Femur (tissue), 1 donor: ENCODE measurements at places on chromosomes 5 and 9.

DNA sequence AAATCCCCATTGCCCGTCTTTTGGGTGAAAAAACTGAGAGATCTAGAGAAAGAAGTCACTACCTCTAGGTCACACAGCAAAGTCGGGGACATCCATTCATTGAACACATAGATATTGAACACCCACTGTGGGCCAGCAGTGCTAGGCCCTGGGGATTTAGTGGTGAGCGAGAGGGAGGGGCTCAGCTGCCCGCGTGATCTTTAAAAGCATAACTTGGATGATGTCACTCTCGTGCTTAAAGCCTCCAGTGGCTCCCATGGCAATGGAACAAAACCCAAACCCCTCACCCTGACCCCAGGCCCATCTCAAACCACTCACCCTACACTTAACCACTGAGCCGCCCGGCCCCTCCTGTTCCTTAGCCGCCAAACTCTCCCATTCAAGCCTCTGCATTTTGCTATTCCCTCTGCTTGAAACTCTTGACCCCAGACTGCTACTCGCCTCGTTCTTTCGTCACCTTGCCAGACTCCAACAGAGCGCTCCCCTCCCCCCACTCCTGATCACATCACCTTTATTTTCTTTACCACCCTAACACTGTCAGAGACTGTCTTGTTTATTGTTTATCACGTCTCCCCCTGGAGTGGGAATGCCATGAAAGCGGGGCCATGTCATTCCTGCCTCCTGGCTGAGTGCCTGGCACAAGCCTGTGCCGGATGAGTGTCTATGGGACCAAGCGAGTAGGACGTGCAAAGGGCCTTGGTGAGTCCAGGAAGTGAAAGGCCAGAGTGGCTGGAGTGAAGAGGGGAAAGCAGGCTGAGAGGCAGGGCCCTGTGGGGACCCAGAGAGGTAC is 710 bp upstream of the PIP5KL1 start:
- DNase-seq: no peak

DNA sequence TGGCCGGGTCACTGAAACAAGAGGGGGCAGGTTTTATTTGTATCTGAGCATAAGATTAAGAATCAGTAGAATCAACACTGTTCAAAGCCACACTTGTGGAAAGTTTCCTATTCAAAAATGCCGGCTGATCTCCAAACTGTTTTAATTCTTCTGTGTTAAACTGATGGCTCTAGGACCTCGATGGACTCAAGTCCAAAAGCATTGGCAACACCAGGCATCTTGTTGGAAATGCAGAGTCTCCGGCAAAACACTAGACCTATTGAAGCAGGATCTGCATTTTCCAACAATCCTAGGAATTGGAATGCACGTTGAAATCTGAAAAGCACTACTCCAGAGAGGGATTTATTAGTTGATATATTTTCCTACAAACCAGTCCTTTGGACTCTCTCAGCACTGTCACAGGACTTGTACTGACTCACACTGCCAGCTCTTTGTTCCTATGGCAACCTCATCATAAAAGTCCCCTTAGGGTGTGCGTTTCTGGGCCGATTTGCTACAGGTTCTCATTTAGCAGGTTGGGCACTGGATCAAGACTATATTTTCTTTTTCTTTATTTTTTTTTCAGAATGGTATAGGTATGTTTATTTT is 48.1 kb upstream of the PCA3 start:
- peak; percentile 34 for DNase-seq

GRCh38 chr9:37466037-37466709 is 923 bp upstream of the ZBTB5 start:
- peak; percentile 92 for DNase-seq

GRCh38 chr5:77117161-77117560 is 30.1 kb upstream of the ZBED3 start:
- no peak for DNase-seq

DNA sequence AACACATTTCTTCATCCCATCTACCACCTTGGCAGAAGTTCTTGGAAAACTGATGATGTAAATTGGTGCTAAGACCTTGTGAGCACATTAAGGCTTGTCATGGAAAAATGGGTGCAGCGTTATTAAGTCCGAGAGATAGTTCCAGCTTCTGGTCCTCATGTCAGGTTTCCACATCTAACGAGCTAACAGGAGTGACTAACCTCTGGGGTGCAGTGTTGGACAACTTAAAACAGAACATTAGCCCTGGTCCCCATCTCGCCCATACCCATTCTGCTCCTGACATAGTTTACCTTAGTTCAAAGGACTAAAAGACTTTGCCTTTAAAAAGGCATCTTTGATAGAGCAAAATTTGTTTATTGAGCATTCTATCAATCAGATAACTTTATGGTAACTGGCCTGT is 128.0 kb downstream of the SLC1A3 start:
- DNase-seq: peak; percentile 26

GRCh38 chr5:124451721-124452383 is 294.6 kb downstream of the ZNF608 start:
- DNase-seq: no peak

DNA sequence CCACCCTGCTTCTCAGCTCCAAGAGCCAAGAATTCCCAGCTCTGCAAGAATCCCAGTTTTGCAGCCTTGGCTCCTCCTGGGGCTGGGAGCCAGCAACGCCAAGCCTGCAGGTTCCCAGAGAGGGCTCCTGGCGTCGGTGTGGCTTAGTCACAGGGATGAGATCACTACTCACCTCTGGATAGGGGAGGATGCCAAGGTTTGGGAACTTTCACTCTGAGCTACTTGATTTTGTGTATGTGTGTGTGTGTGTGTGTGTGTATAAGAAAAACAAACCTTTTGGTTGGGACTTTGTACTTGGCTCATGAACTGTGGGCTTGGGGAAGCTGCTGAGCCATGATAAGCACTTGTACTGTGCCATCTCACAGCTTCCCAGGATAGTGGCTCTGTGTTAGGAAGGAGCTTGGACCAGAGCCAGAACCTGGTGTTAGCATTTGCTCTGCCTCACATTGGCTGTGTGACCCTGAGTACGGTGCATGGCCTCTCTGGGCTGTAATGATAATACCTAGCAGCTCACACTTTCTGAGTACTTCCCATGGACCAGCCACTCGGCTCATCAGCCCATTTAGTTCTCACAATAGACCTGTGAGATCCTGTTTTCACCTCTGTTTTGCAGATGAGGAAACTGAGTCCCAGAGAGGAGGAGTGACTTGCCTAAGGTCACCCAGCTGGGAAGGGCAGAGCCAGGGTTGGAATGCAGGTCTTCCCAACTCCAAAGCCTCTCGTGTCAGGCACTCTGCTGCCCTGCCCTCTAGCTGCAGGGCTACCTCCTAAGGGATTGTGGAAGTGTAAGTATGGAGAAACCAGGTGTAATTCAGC is 41.4 kb upstream of the DAB2IP start:
- DNase-seq: no peak

- peak; percentile 72 for DNase-seq
Measured at GRCh38 chr5:170571875-170572852, 68.3 kb downstream of the KCNIP1 start.

DNA sequence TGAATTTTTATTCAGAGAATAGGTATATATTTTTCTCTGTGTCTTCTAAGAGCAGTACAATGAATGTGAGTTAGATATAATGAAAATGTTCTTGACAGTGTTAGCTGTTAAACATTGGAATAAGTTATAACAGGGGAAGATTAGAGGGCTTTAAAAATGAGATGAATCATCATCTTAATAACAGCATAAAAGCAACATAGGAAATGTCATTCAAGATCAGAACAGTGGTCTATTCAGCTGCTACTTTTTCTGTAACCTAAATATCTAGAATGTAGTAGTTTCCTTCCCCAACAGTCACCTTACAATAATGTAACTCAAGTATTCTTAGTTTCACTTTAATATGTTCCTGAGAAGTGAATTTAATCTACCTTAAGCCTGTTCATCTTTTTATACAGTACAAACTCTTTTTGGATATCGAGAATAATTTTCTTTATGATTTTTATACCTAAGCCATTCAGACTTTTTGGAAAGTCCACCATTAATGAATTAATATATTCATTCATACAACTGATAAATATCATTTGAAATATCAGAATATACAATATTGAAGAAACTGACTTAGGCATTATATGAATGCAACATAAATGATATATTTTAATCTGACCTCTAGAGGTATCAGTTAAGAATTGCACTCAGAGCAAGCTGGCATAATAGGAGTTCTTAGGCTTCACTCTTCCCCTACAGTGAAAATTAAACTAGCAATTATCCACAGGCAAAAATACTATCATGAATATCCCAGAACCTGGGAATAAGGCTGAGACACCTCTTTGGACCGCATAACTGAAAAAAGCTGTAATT is 66.1 kb upstream of the EDIL3 start:
- DNase-seq: no peak

- DNase-seq: no peak
Measured at GRCh38 chr9:121242219-121242958, 25.6 kb upstream of the GSN start.

- DNase-seq: no peak
Measured at GRCh38 chr5:73236541-73237128, 63.6 kb downstream of the TMEM174 start.

DNA sequence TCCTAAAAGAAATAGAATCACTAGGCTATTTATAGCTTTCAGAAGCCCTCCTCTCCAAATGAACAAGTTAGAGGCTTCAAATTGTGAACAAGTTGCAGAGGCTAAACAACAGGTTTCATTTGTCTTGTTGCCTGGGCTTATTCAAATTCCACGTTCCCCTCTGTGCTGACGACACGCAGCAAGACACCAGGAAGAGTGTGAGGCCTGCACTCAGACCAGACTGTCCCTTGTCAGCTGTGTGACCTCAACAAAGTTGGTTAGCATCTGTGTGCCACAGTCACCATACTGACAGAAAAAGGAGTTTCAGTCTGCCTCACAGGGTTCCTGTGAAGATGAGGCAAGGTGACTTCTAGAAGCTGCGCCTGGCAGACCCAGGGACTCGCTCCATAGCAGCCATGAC is 22.1 kb upstream of the GABBR2 start:
- no peak for DNase-seq

DNA sequence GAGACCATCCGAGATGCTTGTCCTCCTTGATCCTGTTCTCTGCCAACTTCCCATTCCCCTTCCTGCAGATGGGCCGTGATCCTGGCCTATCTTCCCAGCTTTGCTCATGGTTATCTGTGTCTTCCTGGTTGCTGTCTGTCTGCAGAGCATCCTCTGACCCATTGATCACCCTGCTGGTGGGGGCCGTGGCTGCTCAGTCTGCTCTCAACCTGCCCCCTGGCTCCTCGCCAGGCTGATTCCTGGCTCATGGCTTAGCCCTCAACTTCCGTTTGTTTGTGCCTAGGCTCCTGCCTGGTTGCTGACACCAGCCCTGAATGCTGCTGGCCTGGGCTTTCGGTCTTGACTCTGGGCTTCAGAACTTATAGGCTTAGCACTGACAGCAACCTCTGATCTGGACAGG is 67.1 kb upstream of the SMIM15 start:
- DNase-seq: peak; percentile 33

- no peak for DNase-seq
Measured at GRCh38 chr5:878125-878524, 14.5 kb downstream of the BRD9 start.
